ENCODE measurements at places on chromosomes 6 and 20.

DNA sequence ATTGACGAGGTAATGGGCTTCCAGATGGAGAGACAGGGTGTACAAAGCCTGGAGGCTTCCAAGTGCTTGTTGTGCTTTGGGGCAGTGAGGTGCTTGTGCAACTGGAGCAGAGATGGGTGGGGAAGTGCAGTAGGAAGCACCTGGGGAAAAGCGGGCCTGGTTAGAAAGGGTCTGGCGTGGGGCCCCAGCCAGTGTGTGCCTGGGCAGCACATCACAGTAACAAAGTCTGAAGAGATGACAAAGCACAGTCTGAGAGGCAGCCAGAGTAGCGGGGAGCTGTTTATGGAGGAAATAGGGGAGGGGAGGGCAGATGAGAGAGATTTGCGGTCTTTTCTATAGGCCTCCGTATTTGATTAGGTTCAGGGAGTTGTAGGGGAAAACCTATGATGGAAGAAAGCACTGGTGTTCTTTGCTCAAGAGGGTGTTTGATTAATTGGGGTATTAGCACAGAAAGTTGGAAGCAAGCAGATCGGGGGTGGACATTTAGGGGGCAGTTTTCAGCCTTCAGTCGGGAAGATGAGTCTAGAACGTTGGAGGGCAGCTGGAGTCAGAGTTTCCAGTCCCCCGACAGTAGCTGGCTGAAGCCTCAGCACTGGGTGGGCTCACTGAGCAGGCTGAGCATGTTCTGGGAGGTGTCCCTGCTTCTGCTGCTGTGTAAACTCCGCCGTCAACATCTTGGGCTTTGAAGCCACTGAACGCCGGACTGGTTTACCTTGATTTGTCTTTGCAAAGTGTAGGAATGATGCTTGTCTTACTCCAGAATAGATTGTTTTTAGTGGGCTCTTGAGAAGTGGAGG, 15.5 kb upstream of the MROH8 start:
- DNase-seq = no peak

- no peak for DNase-seq
Observed at GRCh38 chr6:7809346-7809745, 83.4 kb downstream of the BMP6 start.

- DNase-seq = no peak
Observed at GRCh38 chr6:30870546-30870945, 13.8 kb upstream of the DDR1 start.

DNA sequence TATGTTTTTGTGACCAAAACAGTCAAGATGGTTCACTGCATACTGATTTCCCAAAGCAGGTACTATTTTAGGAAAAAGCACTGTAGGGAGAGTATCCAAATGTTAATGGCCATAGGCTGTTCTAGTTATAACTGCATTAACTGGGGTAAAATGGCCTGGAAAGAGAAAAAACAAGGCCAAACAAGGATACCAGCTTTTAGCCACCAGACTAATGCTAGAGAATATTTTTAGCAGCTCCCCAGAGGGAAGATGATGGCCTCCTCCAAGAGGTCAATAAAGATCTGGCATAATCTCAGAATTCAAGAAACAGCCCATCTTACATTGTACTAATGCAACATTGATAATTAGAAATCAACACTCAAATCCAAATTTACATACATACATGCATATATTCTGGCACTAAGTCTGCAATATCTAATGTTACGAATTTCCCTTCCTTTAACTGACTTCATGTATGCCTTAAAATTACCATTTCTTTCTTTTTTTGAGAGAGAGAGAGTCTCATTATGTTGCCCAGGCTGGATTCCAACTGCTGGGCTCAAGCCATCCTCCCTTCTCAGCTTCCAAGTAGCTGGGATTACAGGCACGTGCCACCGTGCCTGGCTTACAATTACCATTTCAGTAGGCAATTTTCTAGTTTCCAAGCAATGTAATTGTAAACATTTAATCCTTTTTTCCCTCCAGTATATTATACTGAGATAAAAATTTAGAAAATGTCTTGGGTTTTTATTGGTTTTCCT, 9.3 kb downstream of the COX7A2 start:
- no peak for DNase-seq

- DNase-seq = peak; percentile 22
Observed at GRCh38 chr20:34010405-34010931, 16.8 kb downstream of the RALY start.

GRCh38 chr6:151723152-151723551, 84.3 kb upstream of the ESR1 start:
- DNase-seq = no peak

GRCh38 chr6:43260791-43261190, 17.5 kb downstream of the TTBK1 start:
- no peak for DNase-seq

DNA sequence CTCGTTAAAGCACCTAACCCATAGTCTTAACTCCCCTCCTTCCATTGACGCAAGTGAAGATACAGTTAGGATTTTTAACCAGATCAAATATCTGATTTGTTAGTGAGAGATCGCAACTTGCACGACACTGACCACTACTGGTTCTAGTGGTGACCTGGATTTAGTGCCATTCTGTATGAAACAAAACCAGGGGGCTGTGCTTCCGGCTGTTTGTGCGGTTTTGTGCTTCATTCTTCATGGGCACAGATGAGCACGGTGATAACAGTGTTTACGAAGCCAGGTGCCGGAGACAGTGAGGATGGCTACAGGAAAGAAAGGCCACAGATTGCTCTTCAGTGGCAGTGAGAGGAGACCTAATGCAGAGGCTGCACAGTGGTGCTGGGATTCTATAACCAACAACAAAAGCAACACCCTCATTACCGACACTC, 75.5 kb downstream of the NOL4L start:
- peak; percentile 14 for DNase-seq

GRCh38 chr20:31769681-31770080, 30.6 kb downstream of the TPX2 start:
- no peak for DNase-seq

GRCh38 chr6:131756039-131756438, 45.2 kb upstream of the CTAGE9 start:
- no peak for DNase-seq

GRCh38 chr6:147077251-147077650, 127.0 kb upstream of the STXBP5 start:
- DNase-seq = no peak

DNA sequence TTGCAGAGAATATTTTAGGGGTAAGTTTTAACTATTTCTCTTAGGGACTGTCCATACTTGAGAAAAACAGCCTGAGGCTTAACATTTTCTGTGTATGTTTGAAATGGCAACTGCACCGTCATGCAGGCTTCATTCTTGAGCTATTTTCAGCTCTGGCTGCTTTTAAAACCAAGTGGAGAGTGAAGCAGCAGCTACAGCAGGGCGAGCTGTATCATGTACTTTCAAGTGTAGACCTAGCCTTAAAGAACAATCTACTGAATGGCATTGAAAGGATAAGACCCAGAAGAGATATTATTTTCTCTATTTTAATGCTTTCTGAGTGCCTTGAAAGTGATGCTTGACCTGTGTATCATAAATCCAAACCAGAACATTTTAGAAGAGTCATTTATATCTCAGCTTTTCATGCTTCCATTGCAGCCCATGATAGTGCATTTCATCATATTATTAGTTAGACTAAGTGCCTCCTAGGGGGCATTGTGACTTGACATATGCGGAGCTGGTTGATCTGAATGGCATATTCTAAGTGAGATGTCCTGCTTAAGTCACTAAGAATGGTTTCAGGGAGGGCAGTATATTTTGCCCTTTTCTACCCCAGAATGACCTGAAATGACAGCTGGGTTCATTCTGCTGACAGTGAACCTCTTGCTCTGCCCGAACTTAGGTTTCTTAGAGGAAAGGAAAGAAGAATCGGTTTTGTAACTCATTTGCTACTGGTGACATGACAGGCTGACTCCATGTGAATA, 85.3 kb downstream of the NKAIN2 start:
- no peak for DNase-seq

GRCh38 chr6:127392301-127392700, 48.9 kb upstream of the ECHDC1 start:
- DNase-seq = no peak

DNA sequence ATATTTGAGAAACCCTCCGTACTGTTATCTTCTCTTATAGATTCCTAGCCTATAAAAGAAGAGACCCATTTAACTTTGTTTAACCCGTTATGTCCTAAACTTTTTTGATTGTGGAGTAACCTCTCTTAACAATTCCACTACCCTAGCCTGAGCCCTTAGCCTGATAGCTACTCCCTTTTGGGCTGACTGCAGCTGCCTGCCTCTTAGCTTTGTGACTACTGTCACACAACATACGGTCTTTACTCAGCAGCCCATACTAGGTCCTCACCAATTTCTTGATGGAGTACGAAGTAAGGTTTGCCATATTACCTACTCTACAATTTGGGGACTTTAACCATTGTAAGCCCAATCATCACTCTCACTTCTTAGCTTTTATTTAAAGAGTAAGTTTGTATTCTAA, 72.7 kb downstream of the QRSL1 start:
- DNase-seq = no peak

GRCh38 chr20:33337119-33337518, 54.1 kb downstream of the BPIFB1 start:
- no peak for DNase-seq

DNA sequence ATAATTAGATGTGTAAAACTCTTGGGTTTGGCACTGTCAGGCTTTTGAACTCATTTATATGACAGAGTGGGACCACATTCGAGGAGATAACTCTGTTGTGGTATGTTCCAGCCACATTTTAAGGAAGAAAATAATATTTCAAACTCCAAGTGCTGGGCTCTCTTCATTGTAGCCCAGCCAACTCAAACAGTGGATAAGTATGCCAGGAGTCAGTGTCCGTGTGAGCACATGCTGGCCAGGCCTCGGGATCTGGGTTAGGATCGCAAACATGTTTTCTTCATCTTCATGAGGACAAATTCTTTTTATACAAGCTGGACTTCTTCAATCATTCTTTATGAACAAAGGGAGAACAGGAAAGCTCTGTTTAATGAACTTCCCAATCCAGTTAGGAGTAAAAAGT, 497.5 kb downstream of the MAFB start:
- DNase-seq = no peak

- no peak for DNase-seq
Observed at GRCh38 chr6:140554421-140554820, 1180.0 kb upstream of the CITED2 start.

GRCh38 chr6:132788658-132789395, 9.6 kb downstream of the SLC18B1 start:
- no peak for DNase-seq

GRCh38 chr6:26104457-26105108, 17.4 kb downstream of the HFE start:
- DNase-seq = peak; percentile 63

GRCh38 chr6:122956376-122956775, 39.7 kb upstream of the CLVS2 start:
- no peak for DNase-seq

- no peak for DNase-seq
Observed at GRCh38 chr6:165939601-165940290, 227.9 kb downstream of the TBXT start.

- no peak for DNase-seq
Observed at GRCh38 chr20:23920408-23921325, 41.1 kb upstream of the CST5 start.

DNA sequence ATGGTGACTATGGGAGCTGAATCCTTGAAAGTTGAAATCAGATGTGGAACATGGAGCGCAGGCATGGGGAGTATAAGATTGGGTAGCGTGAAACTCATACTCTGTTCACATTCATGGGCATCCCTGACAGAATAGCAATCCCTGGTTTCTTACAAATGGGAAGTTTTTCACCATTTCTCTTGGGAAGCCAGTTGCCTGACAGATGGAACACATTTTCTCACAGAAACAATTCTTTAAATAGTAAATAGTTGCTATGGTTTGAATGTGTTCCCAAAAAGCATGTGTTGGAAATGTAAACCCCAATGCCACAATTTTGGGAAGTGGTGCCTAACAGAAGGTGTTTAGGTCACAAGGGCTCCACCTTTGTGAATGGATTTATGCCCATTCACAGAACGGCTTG, 262.8 kb upstream of the HS3ST5 start:
- DNase-seq = no peak

- no peak for DNase-seq
Observed at GRCh38 chr6:169132352-169132940, 121.2 kb downstream of the THBS2 start.

DNA sequence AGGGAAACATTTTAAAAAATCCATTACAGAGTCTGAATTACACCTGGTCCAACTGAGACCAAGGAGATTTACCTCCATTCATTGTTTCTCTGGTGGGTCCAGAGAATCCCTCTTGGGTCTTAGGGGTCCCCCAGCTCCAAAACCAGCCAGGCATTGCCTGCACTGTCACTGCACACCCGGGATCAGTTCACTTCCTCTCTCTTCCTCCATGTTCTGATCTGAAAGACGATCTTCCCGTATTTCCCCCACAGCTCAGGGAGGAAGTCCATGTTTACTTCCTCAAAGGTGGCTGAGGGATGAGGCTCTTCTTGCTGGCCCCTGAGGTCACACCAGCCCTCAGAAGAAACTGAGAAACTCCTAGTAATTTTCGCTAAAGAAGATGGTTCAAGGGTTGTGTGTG, 159.7 kb downstream of the BMP7 start:
- DNase-seq = no peak

DNA sequence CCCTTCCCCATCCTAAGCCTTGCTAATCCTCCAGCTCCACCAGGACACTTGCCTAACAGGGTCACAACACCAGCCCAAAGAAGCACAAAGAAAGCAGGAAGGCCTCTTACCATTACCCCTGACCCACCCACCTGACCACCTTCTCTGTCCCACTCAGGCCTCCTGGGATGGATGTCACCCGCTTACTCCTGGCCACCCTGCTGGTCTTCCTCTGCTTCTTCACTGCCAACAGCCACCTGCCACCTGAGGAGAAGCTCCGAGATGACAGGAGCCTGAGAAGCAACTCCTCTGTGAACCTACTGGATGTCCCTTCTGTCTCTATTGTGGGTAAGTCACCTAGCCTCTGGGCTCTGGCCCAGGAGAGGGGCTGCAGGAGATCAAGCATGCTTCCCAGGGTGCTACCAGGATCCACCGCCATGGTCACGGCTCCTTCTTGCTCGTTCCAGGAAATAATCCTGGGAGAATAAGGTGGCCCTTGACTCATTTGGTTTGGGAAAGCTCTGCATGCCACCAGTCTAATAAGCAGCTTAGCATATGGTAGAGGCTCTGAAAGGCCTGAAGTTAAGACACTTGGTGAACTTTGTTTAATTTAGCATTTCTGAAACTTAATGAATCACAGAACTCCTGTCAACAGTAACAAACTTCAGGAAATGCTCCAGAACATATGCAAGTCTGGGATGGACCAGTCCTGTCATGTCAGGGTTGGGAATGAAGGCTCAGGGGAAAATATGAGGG, 19.2 kb downstream of the ASIP start:
- DNase-seq = no peak

- DNase-seq = no peak
Observed at GRCh38 chr20:53693262-53693871, 99.7 kb upstream of the ZNF217 start.

- no peak for DNase-seq
Observed at GRCh38 chr20:38238829-38239228, 21.7 kb downstream of the KIAA1755 start.

DNA sequence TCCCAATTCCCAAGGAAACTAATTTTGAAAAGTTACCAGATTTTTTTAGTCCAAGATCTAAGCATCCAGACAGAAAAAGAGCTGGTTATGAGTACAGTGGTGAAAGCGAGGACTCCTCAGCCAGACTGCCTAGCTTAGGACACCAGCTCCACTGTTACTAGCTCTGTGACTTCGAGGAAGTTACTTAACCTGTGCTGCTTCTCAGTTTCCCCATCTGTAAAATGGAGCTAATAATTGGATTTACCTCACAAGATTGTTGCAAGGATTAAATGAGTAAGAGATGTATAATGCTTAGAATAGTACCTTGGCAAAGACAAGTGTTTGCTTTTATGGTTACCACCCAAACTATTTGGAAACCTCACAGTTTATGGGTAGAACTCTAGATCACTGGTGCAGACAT, 1.1 kb downstream of the NT5DC1 start:
- DNase-seq = no peak

Data from HAP-1 (cell line).